Stimulated activated CD4-positive, alpha-beta T cell treated with anti-CD3 and anti-CD28 coated beads, Interleukin-15, amount 100 ng/mL, for 48 hours (primary cell): ENCODE measurements at places on chromosomes 11 and 22.

DNA sequence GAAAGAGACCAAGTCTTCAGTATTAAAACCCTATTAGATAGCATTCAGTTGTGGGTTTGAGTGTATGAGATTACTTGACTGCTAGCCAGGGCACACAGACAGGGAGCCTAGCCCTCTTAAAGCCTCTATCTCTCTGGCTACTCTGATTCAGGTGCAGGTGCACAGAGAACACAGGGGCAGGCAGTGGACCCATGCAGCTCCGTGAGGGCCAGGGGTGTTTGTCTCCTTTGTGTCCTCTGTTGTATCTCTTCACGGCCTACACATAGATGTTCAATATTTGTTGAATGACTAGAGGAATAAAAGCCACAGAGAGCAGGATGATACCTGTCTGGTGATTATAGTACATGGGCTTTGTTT lies 21.5 kb upstream of the AIFM3 start:
- no peak for DNase-seq

- DNase-seq: no peak
Measured at GRCh38 chr11:79783833-79784232, 343.0 kb upstream of the TENM4 start.

DNA sequence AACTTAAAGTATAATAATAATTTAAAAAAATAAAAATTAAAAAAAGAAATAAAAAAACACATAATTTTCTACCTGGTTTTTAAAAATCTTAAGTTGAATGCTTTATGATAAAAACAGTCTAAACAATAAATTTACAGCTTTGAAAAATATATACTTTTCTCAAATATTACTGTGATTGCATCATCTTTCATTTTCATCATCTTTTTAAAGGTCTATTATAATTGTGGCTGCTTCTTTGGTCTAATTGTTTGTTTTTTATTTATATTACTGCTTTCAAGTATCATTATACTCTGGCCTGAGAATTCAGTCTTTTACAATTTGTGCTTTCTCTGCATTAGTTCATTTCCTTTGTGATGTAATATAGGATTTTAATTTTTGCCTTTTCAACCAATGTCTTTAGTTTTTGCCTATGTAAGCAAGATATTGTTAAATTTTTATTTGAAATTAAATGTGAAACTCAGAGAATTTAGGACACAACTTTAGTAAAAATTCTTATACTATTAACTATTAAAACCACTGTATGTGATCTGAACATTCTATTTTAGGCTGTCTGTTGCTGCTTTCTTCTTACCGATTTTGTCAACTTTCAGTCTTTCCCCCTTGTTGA lies 7.3 kb downstream of the CYP2R1 start:
- DNase-seq: no peak

DNA sequence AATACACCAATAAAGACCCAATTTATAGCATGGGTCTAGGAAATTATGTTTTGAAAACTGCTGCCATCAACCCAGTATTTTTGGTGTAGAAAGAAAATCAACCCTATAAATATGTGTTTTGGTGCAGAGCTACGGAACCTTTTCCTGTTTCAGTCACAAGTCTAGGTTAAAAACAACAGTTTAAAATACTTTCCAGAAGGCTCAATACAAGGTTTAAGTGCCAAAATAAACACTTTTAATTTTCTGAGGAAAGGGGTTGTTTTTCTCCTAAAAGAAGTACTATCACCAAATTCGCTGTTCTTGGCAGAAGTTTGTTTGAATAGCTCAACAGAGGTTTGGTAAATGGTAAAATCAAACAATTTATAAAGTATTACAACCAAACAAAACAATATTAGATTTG lies 201.3 kb downstream of the TMEM135 start:
- DNase-seq: no peak

DNA sequence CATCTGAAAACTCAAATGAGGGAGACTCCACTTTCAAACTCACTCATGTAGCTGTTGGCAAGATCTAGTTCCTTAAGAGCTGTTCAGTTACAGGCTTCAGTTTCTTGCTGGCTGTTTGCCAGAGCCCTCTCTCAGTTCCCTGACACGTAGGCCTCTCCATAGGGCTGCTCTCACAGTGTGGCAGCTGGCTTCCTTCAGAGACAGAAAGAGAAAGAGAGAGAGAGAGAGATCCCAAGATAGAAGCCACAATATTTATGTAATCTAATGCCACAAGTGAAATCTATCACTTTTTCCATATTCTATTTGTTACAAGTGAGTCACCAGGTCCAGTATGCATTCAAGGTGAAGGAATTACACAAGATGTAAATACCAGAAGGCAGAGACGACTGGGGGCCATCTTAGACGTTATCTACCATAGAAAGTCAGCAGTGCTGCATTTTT lies 168.8 kb downstream of the RCN1 start:
- peak; percentile 11 for DNase-seq

DNA sequence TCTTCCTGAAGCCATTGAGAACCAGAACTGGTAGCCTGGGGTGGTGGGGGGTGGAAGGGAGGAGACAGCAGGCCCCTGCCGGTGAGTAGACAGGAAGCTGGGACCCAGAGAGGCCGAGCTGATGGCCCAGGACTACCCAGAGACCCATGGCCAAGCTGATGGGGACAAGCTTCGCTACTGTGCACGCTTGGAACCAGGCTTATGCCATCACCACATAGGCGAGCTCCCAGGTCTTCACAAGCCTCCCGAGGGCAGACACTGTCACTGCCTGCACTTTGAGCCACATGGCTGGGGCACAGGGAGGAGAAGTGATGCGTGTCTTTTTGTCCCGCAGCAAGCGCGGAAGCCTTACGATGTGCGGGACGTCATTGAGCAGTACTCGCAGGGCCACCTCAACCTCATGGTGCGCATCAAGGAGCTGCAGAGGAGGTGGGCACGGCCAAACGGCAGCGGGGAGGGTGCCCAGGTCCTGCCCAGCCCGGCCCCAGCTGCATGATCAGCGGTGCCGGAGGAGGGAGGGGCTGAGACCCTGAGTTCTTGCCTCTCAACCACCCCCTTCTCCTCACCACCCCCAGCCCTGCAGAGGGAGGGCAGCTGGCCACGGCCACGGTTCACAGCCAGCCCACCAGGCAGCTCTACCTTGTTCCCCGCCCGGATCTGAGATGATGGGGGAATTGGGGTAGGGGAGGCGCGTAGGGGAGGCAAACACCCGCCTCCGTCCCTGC lies 76.0 kb upstream of the KCNQ1OT1 start:
- no peak for DNase-seq

GRCh38 chr22:37030560-37031281 lies 11.2 kb downstream of the MPST start:
- DNase-seq: no peak

GRCh38 chr11:63877658-63878241 lies 38.8 kb downstream of the MARK2 start:
- no peak for DNase-seq

DNA sequence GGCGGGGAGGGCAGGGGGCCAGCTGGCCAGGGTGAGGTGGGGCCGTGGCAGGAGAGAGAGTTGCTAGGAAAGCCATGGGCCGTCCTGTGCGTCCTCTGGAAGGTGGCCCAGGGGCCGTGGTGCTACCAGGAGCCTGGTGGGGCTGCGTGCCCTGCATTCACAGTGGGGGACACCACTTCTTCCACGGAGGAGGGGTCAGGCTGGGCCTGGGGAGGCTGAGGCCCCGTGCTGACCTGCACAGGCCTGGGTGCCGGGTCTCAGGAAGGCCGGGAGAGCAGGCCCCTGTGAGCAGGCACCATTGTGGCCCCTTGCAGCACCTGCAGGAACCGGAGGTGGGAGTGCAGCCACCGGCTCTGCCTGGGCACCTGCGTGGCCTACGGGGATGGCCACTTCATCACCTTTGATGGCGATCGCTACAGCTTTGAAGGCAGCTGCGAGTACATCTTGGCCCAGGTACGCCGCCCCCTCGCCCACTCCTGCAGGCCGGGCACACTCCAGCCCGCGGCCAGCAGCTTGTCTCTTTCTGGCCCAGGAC lies 12.0 kb downstream of the MUC5B start:
- no peak for DNase-seq
